A549 treated with AZD2906 at 1 μM for 4 hours (cell line): ENCODE measurements at places on chromosomes 4 and X. TPM values are rescaled to one million over a fixed set of nuclear protein-coding genes. Genes with fewer than 3 reads are reported as not detected.

The MSMO1 gene
- total RNA-seq, result 19.5 to 22.6 TPM (median 20.1 TPM) in 5 replicates

The SPANXN2 gene
- not detected in 5 replicates for total RNA-seq

The DCAF8L2 gene
- total RNA-seq, result not detected in 5 replicates

The CCDC110 gene
- 0.06 TPM in 1 of 5 replicates, not detected in the others for total RNA-seq

The PNMA6F gene
- not detected in 5 replicates for total RNA-seq

The ADH1C gene
- not detected in 5 replicates for total RNA-seq

The BEND4 gene
- total RNA-seq, result 0.01 to 0.05 TPM (median 0.03 TPM) in 4 of 5 replicates, not detected in the other

The POF1B gene
- 1.9 to 2.7 TPM (median 2.3 TPM) in 5 replicates for total RNA-seq

The RAB39B gene
- total RNA-seq, result 0.63 to 0.80 TPM (median 0.75 TPM) in 5 replicates

The FAM184B gene
- 0.01 to 0.02 TPM (median 0.02 TPM) in 5 replicates for total RNA-seq

The SLC7A11 gene
- 16.1 to 20.9 TPM (median 16.8 TPM) in 5 replicates for total RNA-seq

The ETNPPL gene
- 0.05 to 0.07 TPM in 2 of 5 replicates, not detected in the others for total RNA-seq

The IL21 gene
- total RNA-seq, result not detected in 5 replicates

The MAGEA6 gene
- total RNA-seq, result 9.8 to 13.1 TPM (median 12.2 TPM) in 5 replicates

The BCLAF3 gene
- total RNA-seq, result 2.7 to 4.1 TPM (median 3.0 TPM) in 5 replicates

The RASGEF1B gene
- 0.03 to 0.06 TPM in 2 of 5 replicates, not detected in the others for total RNA-seq

The GAGE12H gene
- total RNA-seq, result not detected in 5 replicates

The HOPX gene
- total RNA-seq, result not detected in 5 replicates

The ASB11 gene
- total RNA-seq, result not detected in 5 replicates

The MAGED2 gene
- total RNA-seq, result 74.4 to 87.8 TPM (median 83.2 TPM) in 5 replicates

The DRP2 gene
- total RNA-seq, result 0.14 to 0.18 TPM (median 0.16 TPM) in 5 replicates

The POU4F2 gene
- total RNA-seq, result not detected in 5 replicates

The ENPEP gene
- total RNA-seq, result 0.02 to 0.16 TPM (median 0.10 TPM) in 5 replicates

The GUCY1A1 gene
- not detected in 5 replicates for total RNA-seq

The PAGE1 gene
- total RNA-seq, result 0.26 to 0.29 TPM in 2 of 5 replicates, not detected in the others

The TEX11 gene
- total RNA-seq, result not detected in 5 replicates

The SULT1E1 gene
- total RNA-seq, result not detected in 5 replicates

The TMEM156 gene
- 16.6 to 22.5 TPM (median 20.0 TPM) in 5 replicates for total RNA-seq

The YIPF6 gene
- 25.8 to 33.5 TPM (median 28.9 TPM) in 5 replicates for total RNA-seq

The NPY2R gene
- total RNA-seq, result 0.02 to 0.03 TPM (median 0.02 TPM) in 3 of 5 replicates, not detected in the others

The TRPC3 gene
- 0.06 to 0.09 TPM (median 0.08 TPM) in 5 replicates for total RNA-seq

The CPE gene
- total RNA-seq, result 1.6 to 2.3 TPM (median 1.8 TPM) in 5 replicates

The ITIH6 gene
- 0.02 TPM in 1 of 5 replicates, not detected in the others for total RNA-seq

The DMP1 gene
- total RNA-seq, result 0.05 TPM in 1 of 5 replicates, not detected in the others

The GPRIN3 gene
- 1.1 to 1.9 TPM (median 1.7 TPM) in 5 replicates for total RNA-seq

The PIM2 gene
- 8.2 to 9.9 TPM (median 9.0 TPM) in 5 replicates for total RNA-seq

The TLL1 gene
- 0.12 to 0.38 TPM (median 0.15 TPM) in 5 replicates for total RNA-seq

The TMEM35A gene
- not detected in 5 replicates for total RNA-seq
